ENCODE measurements at places on chromosomes 6 and 20. TPM values are rescaled to one million over a fixed set of nuclear protein-coding genes. Genes with fewer than 3 reads are reported as not detected.

- H3K27ac ChIP-seq: no peak overlapping the region
- H3K4me3 ChIP-seq: no peak overlapping the region
- no peak for DNase-seq
- H3K4me1 ChIP-seq: no peaks in the 10 kb centered on the region
Measured at GRCh38 chr20:43345676-43346075, 112.0 kb upstream of the SRSF6 start.

- no peaks in the 10 kb centered on the region for H3K36me3 ChIP-seq
- H3K4me3 ChIP-seq: no peak overlapping the region
- peak; percentile 42 for DNase-seq
- H3K27me3 ChIP-seq: no peaks in the 10 kb centered on the region
- peaks cover 34% of the 10 kb centered on the region for H3K4me1 ChIP-seq
Measured at GRCh38 chr6:72825315-72825911, 203.5 kb downstream of the KCNQ5 start.

DEFB129 gene
- not detected for total RNA-seq

DNA sequence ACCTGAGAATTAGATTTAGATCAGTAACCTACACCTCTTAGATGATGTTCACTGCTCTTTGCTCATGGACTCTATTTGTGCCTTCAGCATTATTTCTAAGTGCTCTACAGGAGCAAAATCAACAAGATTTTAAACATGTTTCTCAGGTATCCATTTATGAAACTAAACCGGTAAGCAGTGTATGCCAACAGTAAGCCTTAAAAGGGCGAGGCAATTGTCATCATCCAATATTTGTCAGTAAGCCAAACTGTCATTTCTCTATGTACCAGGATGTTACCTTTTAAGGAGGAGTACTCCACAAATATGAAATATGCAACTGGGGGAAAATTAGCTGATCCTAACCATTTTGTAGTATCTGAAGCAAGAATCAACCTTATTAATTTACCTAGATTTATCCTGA, 69.6 kb upstream of the ZNF184 start:
- H3K4me1 ChIP-seq: peaks cover 35% of the 10 kb centered on the region
- no peak overlapping the region for H3K4me3 ChIP-seq
- H3K27ac ChIP-seq: no peak overlapping the region
- peak; percentile 54 for DNase-seq
- no peaks in the 10 kb centered on the region for H3K36me3 ChIP-seq

DNA sequence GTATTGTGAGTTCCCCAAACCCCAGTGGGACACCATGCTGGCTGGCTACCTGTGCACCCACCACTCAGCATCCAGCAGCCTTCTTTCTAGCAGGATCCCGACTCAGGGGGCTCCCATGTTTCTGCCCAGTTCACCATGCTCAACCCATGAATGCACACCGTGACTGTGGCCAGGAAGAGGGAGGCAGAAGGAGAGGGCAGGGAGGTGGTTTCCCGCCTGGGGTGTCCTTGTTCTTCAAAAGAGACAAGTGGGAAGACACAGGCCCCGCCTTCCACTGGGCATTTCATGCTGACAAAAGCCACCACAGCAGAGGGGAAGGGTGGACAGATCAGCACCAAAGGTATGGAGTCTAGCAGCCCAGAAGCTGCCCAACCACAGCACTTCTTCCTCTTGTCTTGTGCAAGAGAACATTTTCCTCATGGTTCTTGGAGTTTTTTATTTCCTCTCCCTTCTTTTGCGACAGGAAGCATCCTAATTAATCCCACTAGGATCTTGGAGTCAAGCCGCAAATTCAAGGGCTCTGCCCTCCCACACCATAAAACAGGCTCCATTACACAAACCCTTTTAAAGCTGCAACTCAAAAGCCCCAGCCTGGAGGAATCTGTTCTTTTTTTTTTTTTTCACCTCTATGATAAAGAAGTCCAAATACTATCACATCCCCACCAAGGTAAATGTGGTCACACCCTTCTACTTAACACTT, 13.5 kb upstream of the ANKRD60 start:
- peaks cover 14% of the 10 kb centered on the region for H3K4me1 ChIP-seq
- H3K27me3 ChIP-seq: no peaks in the 10 kb centered on the region
- no peak overlapping the region for H3K4me3 ChIP-seq

TREML1 gene
- not detected for total RNA-seq

GRCh38 chr6:17392978-17393891, at the start of gene CAP2:
CAP2 (plus strand) TSS chr6:17393595; CDS start chr6:17421556, 27,961 bp downstream.
- DNase-seq: peak; percentile 74
- H3K4me1 ChIP-seq: peaks cover 35% of the 10 kb centered on the region
- H3K27ac ChIP-seq: peak within 1 kb of the TSS; percentile 56
- peaks cover 6% of the 10 kb centered on the region for H3K36me3 ChIP-seq

GRCh38 chr6:39925191-39925930, 8.9 kb downstream of the MOCS1 start:
- no peak overlapping the region for H3K27ac ChIP-seq
- H3K36me3 ChIP-seq: no peaks in the 10 kb centered on the region
- no peak overlapping the region for H3K4me3 ChIP-seq
- H3K27me3 ChIP-seq: no peaks in the 10 kb centered on the region
- no peak for DNase-seq

DNA sequence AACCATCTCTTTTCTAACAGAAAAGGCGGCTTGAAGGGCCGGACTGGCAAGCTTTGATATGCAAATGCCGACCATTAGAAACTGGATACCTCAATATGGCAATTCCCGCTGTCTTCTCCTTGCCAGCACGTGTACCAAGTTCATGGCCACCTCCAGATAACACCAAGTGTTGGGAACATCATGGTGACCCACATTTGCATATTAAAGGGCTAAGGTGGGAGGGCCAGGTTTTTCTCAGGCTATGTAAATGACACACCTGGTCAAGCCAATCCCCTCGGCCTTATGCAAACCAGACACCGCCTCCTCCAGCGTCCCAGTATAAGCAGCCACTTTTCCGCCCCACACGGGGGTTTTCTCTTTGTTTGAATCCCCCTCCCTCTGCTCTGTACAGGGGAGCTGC, 110.7 kb downstream of the DACT2 start:
- H3K4me3 ChIP-seq: no peak overlapping the region
- H3K27me3 ChIP-seq: peaks cover 14% of the 10 kb centered on the region
- no peak overlapping the region for H3K27ac ChIP-seq
- H3K4me1 ChIP-seq: no peaks in the 10 kb centered on the region
- H3K36me3 ChIP-seq: no peaks in the 10 kb centered on the region
- no peak for DNase-seq

SALL4 gene
- 1.7 TPM for total RNA-seq
